GM12864 (cell line): ENCODE measurements at places on chromosomes 6 and 20.

DNA sequence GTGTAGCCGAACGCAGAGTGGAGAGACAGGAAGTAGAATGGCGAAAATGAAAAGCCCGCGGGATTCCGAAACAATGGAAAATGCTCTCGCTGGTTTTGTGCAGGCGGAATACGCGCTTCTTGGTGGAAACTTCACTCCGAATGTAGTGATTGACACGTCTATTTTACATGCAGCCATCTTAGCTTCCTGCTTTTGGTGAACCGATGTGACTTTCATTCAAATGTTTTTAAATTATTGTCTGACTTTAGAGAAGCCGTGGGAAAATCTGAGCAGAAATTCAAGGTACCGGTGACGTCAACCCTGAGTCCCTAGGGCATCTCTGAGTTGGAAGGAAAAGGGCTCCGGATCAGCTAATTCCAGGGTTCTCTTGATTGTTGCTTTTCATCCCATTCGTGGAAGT, 11.4 kb downstream of the GPX5 start:
- no peak for DNase-seq

DNA sequence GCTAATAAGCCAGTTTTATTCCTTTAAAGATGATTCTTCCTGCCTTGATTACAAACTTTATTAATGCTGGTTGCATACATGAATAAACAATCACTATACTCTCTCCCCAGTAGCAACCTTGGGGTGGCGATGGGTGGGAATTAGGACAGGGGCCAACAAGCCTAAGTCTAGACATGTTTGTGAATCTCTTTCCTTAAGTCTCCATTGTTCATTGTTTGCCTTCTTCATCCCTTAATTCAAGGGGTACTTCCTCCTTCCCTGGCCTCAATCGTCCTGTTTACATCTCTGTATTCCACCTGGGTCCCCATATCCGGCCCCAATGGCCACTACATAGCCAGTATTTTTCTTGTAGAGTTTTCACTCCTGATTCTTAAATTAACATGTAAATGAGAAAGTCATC, 66.0 kb downstream of the ARHGAP18 start:
- DNase-seq, result no peak

DNA sequence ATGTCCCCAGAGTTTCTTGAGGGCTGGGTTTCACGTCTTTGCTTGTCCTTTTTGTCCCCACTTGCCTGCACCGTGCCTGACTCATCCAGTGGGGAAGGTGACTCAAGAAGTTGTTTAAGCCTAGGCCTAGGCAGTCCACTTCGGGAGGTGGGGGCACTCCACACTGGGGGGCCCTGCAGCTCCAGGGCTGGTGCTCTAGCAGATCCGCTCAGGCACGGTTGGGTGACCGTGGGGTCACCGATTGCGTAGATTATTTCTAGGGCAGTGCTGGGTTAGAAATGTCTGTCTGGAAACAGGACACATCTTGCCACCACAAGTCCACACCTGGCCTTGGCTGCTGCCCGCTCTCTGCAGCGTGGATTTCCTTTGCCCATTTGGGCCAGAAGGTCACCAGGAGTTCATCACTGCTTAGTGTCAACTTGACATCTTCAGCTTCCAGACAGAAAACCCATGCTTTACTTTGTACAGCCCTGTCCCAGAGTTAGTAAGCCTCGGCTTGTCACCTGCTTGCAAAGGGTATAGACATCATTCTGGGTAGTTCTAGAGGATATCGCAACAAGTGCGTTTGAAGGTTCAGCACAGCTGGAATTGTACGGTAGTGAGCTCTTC, 13.6 kb upstream of the C20orf144 start:
- DNase-seq, result no peak

GRCh38 chr6:25623879-25624278, 28.1 kb upstream of the SCGN start:
- no peak for DNase-seq

DNA sequence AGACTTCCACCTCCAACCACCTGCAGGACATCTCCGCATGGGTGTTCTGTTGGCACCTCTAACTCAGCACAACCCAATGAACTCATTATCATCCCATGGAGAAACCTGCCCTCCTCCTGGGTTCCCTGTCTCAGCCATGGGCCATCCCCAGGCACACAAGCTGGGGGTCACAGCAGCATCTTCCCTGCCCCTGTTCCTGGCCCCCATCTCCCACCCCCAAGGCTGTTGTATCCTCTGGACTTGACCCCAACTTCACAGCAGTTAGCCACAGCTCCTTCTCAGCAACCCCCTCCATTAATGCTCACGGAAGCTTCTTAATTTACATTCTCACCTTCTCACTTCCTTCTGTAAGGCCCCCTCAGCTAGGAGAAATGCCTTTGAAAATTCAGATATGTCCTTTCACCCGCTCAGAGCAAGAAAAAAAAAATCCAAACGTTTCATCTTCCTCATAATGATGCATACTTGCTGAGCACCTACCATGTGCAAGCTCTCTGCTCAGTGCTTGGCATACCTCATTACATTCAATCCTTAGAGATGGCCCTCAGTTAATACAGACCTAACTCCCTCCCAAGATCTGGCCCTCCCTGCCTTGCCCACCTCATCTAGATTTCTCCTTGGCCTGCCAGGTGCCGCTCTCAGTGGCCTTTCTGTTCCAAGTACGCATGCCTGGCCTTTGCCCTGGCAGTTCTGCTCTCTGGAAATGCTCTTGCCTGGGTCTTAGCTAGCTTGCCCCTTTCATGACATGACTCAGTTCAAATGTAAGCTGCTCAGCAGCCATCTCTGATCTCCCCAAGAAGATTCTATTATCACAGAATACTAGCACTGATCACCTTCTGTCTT, 2.5 kb upstream of the NELFCD start:
- no peak for DNase-seq

- no peak for DNase-seq
Measured at GRCh38 chr6:123904228-123904627, 100.6 kb downstream of the NKAIN2 start.

DNA sequence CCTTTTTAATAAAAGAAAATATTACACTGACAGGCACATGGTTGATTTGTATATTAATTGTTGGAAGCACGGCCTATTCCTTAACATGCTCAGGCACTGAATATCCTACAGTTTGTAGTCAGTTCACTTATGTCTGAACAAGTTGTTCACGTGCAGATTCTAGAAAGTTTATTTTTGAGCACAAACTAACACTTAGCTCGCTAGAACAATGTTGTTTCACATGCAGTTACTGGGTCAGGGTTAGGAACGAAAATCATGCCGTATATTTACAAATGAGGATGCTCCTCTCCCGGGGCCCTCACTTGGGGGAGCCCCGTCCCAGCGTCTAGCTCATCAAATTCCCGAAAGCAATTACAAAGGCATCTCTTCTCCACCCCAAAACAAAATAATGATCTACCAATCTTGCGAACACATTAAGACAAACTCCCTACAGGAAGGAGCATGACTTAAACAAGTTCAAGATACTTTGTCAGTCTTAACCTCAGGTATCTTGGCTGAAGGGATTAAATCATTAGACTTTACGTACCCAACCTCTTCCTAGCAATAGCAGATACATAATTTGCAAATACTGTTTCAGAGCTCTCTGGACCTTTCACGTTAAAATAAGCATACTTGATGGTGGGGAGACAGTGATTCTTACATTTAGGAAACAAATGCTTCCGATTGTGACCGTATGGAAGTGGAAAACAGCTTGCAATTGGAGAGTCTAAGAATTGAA, 1.5 kb downstream of the MAP7 start:
- DNase-seq, result no peak
